ENCODE measurements at places on chromosomes 7 and 10.

GRCh38 chr10:70523057-70523456 lies 44.5 kb downstream of the PALD1 start:
- no peaks in the 10 kb centered on the region for H3K4me1 ChIP-seq
- no peaks in the 10 kb centered on the region for H3K27me3 ChIP-seq
- H3K27ac ChIP-seq: no peak overlapping the region
- no peak for DNase-seq

DNA sequence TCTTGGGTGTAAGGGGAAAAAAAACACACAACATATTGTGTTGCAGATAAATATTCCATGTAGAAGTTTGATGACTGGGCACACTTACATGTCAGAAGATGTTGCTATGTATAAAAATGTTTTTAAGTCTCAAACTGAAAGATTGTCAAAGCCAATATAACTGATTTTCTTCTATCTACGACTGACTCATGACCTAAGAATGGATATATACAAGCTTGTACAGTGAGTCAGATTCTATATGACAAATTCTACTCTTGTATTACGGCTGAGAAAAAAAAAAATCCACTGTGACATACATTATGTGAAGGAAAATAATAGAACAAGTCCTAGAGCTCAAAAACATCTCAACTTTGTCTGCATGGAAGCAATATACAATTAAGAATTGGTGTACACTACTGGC lies 343.0 kb upstream of the PCDH15 start:
- no peak overlapping the region for H3K27ac ChIP-seq
- DNase-seq: no peak
- no peaks in the 10 kb centered on the region for H3K27me3 ChIP-seq
- no peak overlapping the region for H3K4me3 ChIP-seq
- no peaks in the 10 kb centered on the region for H3K4me1 ChIP-seq

DNA sequence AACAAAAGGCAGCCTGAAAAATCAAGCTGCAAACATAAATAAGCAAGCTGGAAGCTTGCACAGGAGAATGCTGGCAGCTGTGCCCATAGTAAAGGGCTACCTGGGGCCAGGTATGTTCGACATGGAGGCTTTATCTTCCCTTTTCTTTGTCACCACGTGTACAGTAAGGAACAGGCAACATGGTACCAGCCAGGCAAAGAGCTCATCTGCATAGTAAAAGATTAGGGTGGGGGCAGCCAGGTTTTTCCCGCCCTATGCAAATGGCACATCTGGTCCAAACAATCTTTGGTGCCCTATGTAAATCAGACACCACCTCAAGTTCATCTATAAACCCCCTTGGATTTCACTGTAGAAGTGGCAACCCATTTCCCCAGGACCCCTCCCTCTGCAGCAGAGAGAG lies 625.1 kb downstream of the TYW1 start:
- H3K36me3 ChIP-seq: no peaks in the 10 kb centered on the region
- no peaks in the 10 kb centered on the region for H3K27me3 ChIP-seq
- no peaks in the 10 kb centered on the region for H3K4me1 ChIP-seq
- no peak overlapping the region for H3K4me3 ChIP-seq
- H3K27ac ChIP-seq: no peak overlapping the region

DNA sequence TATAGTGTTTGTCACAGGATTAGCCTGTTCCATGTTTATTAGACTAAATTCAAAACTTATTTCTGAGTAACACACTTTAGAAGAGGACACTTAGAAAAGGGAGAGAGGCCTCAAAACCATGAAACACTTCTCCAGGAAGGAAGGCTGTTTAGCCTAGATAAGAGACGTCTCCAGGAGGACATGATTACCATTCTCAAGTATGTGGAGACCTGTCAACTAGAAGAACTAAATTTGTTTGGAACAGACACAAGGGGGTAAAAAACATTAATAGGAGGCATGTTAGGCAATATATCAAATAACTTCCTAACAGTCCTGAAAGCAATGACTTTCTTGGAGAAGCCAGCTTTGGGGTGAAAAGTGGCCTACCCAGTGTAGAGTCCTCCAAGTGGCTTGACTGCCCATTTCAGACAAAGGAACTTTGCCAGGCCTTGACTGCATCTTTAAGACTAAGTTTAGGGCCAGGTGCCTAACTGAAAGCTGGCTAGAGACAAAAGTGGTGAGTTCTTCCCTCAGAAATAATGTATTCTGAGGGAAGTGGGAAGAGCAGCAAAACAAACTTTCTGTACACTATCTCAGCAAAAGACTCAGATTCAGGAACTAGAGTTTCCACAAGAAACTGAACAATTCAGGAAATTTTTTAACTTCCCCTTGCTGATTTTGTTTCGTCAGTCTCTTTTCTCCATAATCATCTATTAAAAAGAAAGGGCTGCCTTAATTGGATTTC lies 11.8 kb downstream of the NCOA4 start:
- H3K27ac ChIP-seq: no peak overlapping the region
- H3K36me3 ChIP-seq: no peaks in the 10 kb centered on the region

- no peaks in the 10 kb centered on the region for H3K4me1 ChIP-seq
- H3K27ac ChIP-seq: no peak overlapping the region
- H3K4me3 ChIP-seq: no peak overlapping the region
- DNase-seq: no peak
These were observed 201.3 kb downstream of the ARL4A start for GRCh38 chr7:12888717-12889116.

DNA sequence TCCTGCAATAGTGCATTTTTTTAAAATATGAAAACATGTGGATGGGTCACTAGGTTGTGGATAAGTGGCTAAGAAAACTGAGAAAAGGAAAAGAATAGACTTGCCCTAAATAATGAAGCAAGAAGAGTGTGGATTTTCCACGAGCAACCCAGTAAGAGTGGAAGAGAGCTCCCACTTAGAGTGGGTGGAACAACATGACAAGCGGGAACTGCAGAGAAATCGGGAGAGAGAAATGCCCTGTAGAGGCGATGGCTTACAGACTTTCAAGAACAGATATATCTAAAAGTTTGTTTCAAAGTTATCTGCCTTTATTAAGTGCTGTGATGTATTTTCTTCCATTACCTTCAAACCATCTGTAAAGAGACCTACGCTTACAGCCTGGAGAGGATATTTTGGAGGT lies 26.1 kb upstream of the NRG3 start:
- H3K4me1 ChIP-seq: no peaks in the 10 kb centered on the region
- H3K27me3 ChIP-seq: no peaks in the 10 kb centered on the region
- H3K4me3 ChIP-seq: no peak overlapping the region
- no peak for DNase-seq
- no peak overlapping the region for H3K27ac ChIP-seq
- H3K36me3 ChIP-seq: no peaks in the 10 kb centered on the region

DNA sequence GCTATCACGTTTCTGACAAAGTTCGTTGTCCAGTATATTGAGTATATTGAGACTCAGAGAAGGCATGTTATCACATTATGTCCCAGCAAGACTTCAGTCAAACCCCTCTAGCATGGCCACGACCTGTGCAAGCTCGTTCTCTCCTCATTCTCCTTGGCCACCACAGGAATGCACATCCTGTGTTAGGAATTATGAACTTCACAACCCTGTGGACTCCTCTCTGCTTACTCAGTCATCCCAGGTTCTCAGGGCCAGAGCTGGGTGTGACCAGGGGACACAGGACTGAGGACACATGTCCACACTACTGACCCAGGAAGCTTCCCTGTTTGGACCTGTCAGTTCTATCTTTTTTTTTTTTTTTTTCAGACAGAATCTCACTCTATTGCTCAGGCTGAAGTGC lies 4.4 kb downstream of the SH2D4B start:
- DNase-seq: no peak
- no peaks in the 10 kb centered on the region for H3K36me3 ChIP-seq

DNA sequence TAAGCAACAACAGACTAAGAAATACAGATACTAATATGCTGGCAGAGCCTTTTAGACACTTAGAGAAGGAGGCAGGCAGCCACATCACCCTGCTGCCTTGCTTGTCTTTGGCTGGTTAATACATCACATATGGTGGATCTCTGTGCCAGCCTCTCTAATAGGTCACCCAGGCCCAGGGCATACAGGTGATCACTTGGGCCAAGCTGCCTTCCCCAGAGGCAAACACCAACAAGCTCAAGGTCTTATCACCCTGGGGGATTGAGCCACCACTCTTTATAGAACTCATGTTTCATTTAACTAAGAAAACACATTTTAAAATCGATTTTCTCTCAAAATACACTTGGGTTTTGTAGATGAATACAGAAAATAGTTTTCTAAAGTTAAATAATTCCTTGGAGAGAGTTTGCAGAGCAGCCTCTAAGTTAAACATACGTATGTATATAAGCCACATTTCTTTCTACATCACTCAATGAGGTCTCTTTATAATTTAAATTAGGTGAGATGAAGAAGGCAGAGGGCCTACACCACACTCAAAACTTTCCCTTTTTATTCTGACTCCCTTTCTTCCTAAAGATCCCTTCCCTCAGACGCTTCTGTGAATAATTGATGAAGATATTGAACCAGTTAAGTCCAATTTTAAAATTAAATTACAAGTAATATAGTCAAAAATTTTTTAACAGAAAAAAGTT lies 556.8 kb upstream of the GHITM start:
- H3K4me1 ChIP-seq: no peaks in the 10 kb centered on the region
- H3K4me3 ChIP-seq: no peak overlapping the region
- H3K27ac ChIP-seq: no peak overlapping the region
- no peak for DNase-seq
- H3K36me3 ChIP-seq: no peaks in the 10 kb centered on the region

DNA sequence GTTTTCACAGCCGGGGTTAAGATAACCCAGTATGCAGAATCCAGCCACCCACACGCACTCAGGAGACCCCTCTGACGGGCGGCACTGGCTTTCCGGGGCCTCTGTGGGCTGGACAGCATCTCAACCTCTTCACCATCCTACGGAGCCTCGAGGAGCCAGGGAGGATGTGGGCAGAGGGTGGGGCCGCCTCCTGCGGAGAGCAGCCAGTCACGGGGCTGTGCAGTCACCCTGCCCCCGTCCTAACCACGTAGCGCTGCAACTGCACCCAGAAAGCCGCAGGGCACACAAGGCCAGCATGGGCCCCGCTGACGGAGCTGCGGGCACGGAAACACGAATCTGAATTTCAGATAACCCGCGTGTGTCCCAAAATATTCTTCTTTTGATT lies 270.3 kb downstream of the ELFN1 start:
- peaks cover 4% of the 10 kb centered on the region for H3K4me1 ChIP-seq
- H3K27ac ChIP-seq: no peak overlapping the region
- H3K36me3 ChIP-seq: peaks cover 20% of the 10 kb centered on the region
- no peak overlapping the region for H3K4me3 ChIP-seq

- no peak overlapping the region for H3K27ac ChIP-seq
- H3K36me3 ChIP-seq: no peaks in the 10 kb centered on the region
- no peaks in the 10 kb centered on the region for H3K4me1 ChIP-seq
- no peak for DNase-seq
These were observed 437.2 kb downstream of the MDFIC start for GRCh38 chr7:115359119-115359518.

DNA sequence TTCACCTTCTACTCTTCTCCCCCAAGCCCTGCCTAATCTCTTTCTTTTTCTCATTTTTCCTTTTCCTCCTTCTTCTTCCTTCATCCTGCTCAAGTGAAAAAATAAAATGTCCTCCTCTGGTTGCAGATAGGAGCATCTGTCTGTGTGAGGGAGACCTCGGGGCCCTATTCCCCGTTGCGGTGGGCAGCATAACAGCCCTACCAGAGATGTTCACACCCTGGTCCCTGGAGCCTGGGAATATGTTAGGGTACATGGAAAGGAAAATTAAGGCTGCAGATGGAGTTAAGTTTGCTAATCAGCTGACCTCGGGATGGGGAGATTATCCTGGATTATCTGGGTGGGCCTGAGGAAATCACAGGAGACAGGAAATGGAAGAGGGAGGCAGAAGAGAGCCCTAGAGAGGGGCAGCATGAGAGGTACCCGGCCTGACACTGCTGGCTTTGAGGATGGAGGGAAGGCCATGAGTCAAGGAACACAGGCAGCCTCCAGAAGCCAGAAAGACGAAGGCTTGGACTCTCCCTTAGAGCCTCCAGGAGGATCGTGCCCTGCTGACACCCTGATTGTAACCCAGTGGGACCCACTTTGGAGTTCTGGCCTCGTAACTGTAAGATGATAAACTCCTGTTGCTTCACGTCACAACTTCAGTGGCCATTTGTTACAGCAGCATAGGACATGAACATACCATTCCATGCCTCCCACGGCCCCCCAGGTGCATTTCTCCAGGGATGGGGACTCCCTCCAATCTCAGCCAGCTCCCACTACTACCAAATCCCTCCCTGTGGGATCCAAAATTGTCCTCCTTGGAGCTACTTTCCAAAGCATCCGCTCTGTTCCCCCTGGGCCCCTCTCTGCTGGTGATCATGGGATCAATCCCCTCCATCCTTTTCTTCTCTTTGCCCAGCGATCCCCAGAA lies 39.0 kb upstream of the ZMIZ1 start:
- H3K4me1 ChIP-seq: no peaks in the 10 kb centered on the region
- no peaks in the 10 kb centered on the region for H3K27me3 ChIP-seq
- H3K4me3 ChIP-seq: no peak overlapping the region
- H3K27ac ChIP-seq: no peak overlapping the region
- no peaks in the 10 kb centered on the region for H3K36me3 ChIP-seq

GRCh38 chr7:129970816-129971215 lies 18.1 kb upstream of the UBE2H start:
- no peak overlapping the region for H3K27ac ChIP-seq
- DNase-seq: no peak
- H3K4me1 ChIP-seq: no peaks in the 10 kb centered on the region
- no peaks in the 10 kb centered on the region for H3K36me3 ChIP-seq
- H3K4me3 ChIP-seq: no peak overlapping the region

- no peaks in the 10 kb centered on the region for H3K4me1 ChIP-seq
- no peaks in the 10 kb centered on the region for H3K36me3 ChIP-seq
- DNase-seq: no peak
- no peak within 1 kb of the TSS for H3K4me3 ChIP-seq
These were observed at the start of gene POU6F2 for GRCh38 chr7:38977685-38978084. Gene POU6F2, plus strand, starts transcription at chr7:38977909. Its CDS starts 45 bp downstream, at chr7:38977954.

DNA sequence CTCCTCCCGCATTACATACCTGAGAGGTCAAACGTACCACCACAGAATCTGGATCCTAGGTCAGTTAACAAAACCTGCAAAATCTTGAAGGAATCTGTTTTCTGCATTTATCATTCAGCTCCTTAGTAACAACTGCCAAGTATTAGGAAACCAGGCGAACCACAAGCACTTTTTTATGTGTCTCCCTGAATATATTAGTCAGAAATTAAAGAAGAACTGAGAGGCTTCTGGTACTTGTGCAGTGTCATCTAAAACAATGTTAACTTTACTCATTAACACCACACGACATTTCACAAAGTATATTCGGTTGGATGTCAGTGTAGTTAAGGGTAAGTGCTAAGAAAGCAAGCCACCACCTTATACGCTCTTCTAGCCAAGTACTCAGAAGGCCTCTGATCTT lies 2.5 kb downstream of the CCDC6 start:
- H3K27ac ChIP-seq: peak overlapping the region; percentile 92
- no peaks in the 10 kb centered on the region for H3K27me3 ChIP-seq
- H3K36me3 ChIP-seq: no peaks in the 10 kb centered on the region

DNA sequence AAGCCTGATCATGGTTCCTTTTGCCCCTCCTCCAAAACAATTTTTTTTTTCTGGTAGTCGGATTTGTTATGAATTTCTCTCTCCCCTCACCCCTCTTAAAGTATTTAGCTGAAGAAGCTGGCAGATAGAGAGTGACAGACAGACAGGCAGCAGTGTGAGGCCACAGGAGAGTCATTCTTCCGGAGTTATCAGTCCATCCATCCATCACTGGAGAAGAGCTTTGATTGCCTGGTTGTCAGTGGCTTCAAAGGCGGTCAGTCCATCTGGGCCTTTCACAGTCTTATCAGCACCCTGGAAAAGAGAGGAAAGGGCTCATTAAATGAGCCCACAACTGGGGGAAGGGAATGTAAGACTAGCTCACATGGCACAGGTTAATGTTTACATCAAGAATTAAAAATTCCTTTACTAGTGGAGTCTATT lies 47.4 kb downstream of the MTPN start:
- peaks cover 24% of the 10 kb centered on the region for H3K36me3 ChIP-seq
- H3K27me3 ChIP-seq: no peaks in the 10 kb centered on the region
- DNase-seq: no peak
- H3K4me3 ChIP-seq: no peak overlapping the region
- H3K27ac ChIP-seq: no peak overlapping the region

Measured in tibial nerve (tissue), 4 donors.